Activated CD4-positive, alpha-beta memory T cell treated with anti-CD3 and anti-CD28 coated beads, Interleukin-2, amount 10 ng/mL, durations not matched to agents 7 days and 5 days (primary cell): ENCODE measurements at places on chromosomes 13 and 19.

DNA sequence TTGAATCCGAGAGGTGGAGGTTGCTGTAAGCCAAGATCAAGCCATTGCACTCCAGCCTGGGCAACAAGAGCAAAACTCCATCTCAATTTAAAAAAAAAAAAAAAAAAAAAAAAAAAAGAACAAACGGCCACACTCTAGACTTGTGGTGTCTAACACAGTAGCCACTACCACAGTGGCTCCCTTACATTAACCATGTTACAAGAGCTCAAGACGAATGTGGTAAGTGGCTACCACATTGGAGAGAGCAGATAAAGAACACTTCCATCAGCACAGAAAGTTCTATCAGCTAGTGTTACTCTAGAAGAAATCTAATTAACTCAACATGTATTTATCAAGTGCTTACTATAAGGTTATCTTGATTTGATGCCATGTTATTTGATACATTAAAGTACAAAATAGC, 11.5 kb downstream of the XPO4 start:
- no peaks in the 10 kb centered on the region for H3K36me3 ChIP-seq
- no peak overlapping the region for H3K4me3 ChIP-seq
- H3K4me1 ChIP-seq: peaks cover 18% of the 10 kb centered on the region
- H3K27ac ChIP-seq: no peak overlapping the region

DNA sequence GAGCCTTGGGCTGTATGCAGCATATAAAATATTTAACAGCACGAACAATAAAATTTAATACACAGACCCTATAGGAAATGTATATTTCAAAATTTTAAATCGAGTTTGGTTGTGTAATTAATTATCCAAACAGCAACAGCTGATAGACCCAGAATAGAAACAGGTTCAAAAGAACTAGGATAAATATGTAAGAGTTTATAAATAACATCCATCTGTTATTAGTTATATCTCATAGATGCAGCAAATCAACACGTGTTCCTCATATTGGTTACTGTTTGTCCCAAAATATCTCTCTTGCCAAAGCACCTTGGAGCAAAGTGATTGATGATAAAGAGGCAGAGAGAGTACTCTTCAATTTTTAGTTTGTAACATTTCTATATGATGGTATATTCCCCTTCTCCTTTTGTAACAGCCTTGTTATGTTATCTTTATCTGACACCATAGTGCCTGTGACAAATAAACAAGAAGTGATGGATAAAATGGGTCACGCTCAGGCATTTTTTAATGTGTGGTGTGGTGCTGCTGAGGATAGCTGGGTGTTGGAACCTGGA, 260.6 kb upstream of the NBEA start:
- H3K27ac ChIP-seq: no peak overlapping the region
- H3K36me3 ChIP-seq: no peaks in the 10 kb centered on the region
- no peaks in the 10 kb centered on the region for H3K27me3 ChIP-seq
- no peak for DNase-seq

GRCh38 chr13:45662162-45662561, 40.0 kb upstream of the CBY2 start:
- H3K36me3 ChIP-seq: no peaks in the 10 kb centered on the region
- no peaks in the 10 kb centered on the region for H3K4me1 ChIP-seq
- no peak overlapping the region for H3K4me3 ChIP-seq
- DNase-seq: no peak

DNA sequence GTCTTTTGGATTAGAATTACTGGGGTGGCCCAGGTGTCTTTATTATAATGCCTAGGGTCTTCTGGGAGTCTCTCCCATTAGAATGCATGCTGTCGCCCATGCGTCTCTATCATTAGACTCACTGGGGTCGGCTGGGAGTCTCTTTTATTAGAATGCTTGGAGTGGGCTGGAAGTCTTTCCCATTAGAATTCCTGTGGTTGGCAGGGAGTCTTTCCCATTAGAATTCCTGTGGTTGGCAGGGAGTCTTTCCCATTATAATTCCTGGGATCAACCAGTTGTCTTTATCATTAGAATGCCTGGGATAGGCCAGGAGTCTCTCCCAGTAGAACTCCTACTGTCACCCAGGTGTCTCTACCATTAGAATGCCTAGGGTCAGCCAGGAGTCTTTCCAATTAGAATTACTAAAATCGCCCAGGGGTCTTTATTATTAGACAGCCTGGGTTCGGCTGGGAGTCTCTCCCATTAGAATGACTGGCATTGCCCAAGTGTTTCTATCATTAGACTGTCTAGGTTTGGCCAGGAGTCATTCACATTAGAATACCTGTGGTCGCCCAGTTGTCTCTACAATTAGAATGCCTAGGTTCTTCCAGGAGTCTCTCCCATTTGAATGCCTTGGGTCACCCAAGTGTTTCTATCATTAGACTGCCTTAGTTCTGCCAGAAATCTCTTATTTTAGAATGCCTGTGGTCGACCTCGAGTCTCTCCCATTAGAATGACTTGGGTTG, 1558.5 kb downstream of the UQCRFS1 start:
- H3K27ac ChIP-seq: no peak overlapping the region
- H3K36me3 ChIP-seq: no peaks in the 10 kb centered on the region
- H3K27me3 ChIP-seq: no peaks in the 10 kb centered on the region

DNA sequence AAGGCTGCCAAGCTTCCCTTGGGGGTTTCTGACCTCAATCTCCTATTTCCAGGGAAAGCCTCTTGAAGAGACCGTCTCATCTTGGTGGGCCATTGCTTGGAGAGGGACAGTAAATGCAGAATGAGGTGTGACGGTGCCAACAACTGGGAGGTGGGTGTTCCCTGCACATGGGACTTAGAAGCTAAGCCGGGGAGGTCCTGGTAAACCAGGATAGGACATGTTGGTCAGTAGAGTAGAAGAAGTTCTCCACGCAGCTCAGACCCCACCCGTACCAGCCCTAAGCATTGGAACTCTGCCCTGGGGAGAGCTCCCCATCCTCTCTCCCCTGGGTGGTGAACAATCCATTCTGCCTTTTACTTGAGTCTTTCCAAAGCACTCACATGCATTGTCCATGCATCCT, 92.0 kb downstream of the SOX1 start:
- DNase-seq: no peak
- no peak overlapping the region for H3K4me3 ChIP-seq
- peaks cover 13% of the 10 kb centered on the region for H3K27me3 ChIP-seq
- H3K4me1 ChIP-seq: no peaks in the 10 kb centered on the region
